ENCODE measurements at places on chromosomes 5 and 9.

- no peak for DNase-seq
Measured at GRCh38 chr9:94869415-94869843, 142.9 kb downstream of the AOPEP start.

DNA sequence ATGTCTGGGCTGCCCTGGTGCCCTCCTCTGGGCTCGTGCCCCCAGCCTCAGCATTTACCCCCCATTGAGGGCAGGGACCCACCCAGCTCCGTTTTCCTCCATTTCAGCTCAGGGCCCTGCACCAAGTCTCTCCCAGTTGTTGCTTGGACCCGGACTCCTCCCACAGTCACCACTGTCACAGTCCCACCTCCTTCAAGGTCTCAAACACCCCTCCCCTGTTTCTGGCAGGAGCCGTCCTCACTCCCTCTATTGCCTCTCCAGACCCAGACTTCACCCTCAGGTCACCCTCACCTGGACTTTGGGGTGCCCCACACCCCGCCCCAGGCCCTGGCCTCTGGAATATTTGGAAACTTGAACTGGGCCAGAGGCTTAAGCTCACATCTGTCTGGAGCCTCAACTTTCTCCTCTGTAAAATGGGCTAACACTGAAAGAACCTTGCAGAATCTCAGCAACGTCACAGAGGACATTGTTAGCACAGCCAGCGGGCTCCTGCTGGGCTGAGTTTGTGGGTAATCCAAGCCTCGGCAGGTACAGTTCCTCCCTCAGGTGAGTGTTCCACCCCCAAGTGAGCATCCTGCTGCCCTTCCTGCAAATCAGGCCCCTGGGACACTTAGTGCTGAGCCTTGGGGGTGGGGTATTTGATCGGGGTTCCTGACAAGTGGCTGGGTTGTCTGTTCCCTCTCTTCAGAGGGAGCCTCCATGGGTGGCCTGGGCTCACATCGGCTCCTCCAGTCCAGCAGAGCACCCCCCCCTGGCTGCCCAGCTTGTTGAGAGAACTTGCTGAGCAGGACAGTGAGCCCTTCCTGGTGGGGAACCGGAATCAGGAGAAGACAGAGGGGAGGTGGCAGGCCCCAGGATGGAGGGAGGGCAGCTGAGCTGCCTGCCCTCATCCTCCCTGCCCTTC, 130.1 kb downstream of the C9orf50 start:
- DNase-seq = no peak

- no peak for DNase-seq
Measured at GRCh38 chr9:99103054-99103895, 1.6 kb upstream of the TGFBR1 start.

DNA sequence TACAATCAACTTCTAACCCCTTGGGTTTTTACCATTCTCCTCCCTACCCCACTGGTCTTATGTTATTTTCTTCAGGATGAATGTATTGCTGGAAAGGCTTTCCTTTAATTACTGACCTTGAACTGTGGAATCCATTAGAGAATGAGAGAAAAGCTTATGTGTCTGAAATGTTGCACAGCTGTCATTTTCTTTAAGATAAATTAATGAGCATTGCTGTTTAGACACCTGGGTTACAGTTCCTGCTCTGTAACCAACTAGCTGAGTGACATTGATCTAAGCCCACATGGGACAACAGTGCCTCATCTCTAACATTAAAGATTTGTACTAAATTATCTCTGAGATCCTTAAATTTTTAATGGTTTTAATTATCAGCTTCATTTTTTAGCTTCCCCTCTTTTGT, 507.0 kb downstream of the TAF11L14 start:
- no peak for DNase-seq

DNA sequence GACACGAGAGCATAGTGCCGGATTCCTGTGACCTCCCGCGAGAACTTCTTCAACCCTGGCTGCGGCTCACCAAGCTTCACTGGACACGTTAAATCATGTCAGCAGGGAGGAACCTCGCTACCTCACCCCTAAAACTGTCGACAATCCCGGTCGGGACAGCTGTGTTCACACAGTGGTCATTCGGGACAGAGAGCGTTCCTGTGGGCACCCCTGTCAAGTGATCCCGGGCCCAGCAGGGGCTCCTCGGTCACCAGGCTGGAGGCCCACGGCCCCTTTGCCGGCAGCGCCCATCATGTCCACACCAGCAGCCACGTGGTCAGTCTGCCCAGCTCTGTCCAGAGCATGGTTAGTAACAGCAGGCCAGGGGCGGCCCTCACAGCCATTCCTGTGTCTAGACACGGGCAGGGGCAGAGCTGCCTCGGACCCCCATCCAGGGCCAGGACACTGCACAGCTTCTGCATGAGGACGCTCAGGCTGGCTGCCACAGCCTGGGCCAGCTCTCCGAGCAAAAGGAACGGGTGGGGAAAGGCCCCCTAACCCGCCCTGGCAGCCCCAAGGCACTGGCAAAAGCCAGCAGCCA, 3.5 kb downstream of the INPP5E start:
- no peak for DNase-seq

GRCh38 chr9:129398101-129398960, 220.3 kb upstream of the IER5L start:
- DNase-seq = no peak

DNA sequence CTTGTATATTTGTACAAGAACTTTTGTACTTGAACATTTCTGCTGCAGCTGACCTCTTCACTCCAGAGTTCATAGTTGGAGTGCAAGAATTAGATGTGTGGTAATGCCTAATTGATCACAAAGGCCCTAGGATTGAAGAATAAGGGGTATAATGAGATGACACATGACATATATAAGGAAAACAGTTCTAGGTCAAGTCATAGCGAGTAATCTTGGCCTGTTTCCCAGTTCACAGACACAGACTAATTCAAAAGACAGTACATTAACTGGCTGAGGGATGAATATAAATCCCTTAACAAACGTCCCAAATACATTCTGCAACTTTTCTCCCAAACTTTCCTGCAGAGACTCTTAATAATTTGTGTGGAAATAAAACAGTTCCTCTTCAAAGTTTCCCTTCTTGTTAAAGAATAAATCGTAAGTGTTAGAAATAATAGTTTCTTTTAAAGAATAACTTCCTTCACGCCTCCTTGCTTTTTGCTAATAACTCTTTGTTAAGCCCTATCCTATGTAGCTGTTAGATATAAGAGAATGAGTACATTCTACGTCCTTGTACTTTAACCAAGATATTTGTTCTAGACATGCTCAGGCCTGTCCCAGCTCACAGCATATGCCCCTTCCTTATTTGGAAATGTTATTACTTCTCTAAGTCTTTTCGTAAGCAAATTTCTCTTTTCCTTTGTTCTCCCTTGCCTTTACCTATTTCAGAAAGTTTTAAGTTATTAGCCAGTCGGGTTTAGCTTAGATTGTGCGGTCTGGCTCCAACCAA, 556.4 kb upstream of the CTNND2 start:
- DNase-seq = no peak

GRCh38 chr5:78336698-78337097, 23.7 kb upstream of the SCAMP1 start:
- DNase-seq = no peak

GRCh38 chr9:99385215-99385614, 163.1 kb downstream of the SEC61B start:
- DNase-seq = no peak

DNA sequence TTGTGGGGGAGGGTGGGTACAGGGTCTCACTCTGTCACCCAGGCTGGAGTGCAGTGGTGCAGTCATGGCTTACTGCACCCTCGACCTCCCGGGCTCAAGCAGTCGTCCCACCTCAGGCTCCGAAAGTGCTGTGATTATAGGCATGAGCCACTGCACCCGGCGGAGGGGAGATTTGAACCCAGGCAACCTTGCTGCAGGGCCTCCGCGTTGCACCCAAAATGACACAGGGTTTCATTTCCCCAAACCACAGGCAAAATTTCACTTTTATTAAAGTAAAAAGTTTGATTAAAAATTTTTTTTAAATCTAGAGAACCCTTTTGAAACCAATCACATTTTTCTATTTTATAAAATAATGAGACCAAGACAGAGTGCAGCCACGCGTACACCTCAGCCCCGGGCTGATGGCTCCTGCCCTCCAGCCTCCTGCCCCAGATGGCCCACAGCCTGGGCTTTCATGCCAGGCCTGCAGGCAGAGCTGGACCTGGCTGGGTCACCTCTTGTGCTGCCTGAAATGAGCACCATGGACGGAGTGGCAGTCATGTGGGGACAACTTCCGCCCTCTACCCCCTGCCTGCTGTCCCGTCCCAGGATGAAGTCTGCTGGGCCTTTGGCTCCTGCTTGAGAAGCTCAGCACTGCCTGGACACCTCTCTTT, 30.5 kb downstream of the USP20 start:
- no peak for DNase-seq

DNA sequence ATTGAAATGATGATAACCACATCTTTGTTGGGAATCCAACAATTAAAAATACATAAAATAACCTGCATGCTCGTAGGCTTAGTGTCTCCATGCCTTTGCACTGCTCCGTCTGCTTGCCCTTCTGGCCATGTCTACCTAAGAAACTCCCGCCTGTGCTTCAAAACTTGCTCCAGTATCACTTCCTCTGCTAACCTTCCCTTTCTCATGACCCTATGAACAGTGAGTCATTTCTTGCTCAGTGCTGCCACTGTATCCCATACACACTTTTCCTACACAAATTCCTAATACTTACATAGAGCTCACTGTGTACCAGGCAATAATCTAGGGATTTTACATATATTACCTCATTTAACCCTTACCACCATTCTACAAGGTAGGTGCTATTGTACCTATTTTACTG, 33.5 kb downstream of the TMEM245 start:
- no peak for DNase-seq

All from common myeloid progenitor, CD34-positive (primary cell).